NCI-H187 treated with DMSO at 0.1 percent for 48 hours (cell line): ENCODE measurements at places on chromosomes 4 and X.

DNA sequence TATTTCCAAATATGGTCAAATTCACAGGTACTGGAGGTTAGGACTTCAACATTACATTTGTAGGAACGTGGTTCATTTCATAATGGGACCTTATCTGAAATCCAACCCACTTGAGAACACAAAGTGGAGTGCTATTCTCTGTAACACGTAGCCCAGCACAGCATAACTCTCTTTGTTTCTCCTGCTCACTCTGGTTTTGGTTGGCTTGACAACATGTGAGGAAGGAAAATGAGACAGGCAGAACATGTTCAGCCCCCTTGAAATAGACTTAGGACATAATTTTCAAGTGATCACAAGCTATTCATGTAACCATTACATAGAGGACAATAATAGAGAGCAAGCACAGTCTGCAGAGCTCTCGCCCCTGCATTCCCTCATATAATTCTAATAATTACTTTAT is 115.1 kb upstream of the SMIM10 start:
- no peak for DNase-seq

DNA sequence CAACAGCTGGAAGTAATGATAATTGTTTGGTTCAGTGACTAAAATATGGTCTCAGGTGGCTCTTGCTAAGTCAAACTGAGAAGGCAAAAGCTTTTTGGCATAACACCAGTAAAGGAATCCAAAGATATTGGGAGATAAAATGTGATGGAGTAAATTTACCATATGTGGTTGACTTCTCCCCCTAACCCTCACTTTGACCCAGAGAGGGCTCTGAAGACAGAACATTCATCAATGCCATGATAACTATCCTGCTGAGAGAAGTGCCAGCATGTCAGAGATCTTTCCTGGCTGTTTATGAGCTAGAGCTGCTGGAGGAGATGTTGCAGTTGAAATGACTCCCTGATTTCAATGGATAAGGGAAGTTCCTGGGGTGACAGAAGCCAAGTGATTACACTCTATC is 213.4 kb downstream of the SPCS3 start:
- DNase-seq: no peak

- no peak for DNase-seq
Measured at GRCh38 chrX:81278616-81279015, 76.7 kb downstream of the SH3BGRL start.

DNA sequence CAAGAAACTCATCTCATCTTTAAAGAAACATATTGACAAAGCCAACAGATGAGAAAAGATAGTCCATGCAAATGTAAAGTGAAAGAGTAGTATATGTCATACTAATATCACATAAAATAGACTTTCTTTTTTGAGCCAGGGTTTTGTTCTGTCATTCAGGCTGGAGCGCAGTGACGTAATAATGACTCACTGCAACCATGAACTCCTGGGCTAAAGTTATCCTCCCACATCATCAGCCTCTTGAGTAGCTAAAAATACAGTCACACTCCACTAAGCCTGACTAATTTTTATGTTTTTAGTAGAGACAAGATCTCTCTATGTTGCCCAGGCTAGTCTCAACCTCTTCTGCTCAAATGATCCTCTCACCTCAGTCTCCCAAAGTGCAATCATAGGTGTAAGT is 51.8 kb upstream of the TRAM1L1 start:
- no peak for DNase-seq

DNA sequence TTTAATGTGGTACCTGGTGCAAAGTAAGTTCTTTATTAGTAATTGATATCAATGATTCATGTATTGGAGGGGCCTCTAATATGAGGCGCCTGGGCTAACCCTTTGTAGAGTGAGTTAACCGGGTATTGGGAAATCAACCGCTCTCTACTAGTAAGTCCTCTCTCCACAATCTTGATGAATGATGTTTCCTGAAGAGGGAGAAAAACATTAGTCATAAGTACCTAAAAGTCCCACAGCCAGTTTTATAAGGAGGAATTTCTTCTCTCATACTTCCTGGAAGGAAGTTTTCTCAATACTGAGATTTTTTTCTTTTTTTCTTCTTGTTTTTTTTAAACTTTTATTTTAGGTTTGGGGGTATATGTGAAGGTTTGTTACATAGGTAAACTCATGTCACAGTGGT is 62.3 kb downstream of the AGTR2 start:
- no peak for DNase-seq

- no peak for DNase-seq
Measured at GRCh38 chr4:180811556-180811955, 1431.6 kb upstream of the TENM3 start.

DNA sequence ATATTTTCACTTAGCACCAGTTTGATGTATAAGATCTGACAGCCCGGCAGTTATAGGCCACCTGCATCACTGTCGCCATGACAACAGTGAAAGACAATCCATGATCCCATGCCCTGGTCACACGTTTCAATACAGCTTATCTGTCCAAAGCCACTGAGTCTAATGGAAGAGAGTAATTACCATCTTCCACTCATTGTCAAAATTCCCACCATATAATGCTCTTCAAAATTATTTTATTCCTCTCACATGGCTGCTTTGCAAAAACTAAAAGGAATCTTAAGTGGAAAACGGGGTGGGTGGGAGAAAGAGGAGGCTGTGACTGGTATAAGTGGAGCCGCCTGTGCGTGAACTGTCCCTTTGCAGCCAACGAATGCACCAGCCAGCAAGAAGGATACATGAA is 44.2 kb downstream of the MAML3 start:
- no peak for DNase-seq

DNA sequence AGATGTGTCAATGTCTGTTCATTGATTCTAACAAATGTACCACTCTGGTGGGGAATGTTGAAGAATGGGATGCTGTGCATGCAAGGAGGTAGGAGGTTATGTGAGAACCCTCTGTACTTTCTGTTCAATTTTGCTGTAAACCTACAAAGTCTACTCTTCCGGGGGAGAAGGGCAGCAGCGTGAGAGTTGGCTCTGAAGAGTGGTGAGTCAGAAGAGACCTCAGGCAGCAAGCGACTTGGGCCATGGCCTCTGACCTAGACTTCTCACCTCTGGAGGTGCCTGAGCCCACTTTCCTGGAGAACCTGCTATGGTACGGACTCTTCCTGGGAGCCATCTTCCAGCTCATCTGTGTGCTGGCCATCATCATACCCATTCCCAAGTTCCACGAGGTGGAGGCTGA is 26.7 kb downstream of the MANBA start:
- no peak for DNase-seq
